ENCODE measurements at places on chromosomes 7 and 10.

GRCh38 chr10:14384116-14384730 is 53.5 kb upstream of the FRMD4A start:
- DNase-seq = no peak

GRCh38 chr10:115118346-115118745 is 25.2 kb downstream of the ATRNL1 start:
- DNase-seq = no peak

- DNase-seq = no peak
Observed at GRCh38 chr7:147412782-147413556, 1177.6 kb upstream of the C7orf33 start.

DNA sequence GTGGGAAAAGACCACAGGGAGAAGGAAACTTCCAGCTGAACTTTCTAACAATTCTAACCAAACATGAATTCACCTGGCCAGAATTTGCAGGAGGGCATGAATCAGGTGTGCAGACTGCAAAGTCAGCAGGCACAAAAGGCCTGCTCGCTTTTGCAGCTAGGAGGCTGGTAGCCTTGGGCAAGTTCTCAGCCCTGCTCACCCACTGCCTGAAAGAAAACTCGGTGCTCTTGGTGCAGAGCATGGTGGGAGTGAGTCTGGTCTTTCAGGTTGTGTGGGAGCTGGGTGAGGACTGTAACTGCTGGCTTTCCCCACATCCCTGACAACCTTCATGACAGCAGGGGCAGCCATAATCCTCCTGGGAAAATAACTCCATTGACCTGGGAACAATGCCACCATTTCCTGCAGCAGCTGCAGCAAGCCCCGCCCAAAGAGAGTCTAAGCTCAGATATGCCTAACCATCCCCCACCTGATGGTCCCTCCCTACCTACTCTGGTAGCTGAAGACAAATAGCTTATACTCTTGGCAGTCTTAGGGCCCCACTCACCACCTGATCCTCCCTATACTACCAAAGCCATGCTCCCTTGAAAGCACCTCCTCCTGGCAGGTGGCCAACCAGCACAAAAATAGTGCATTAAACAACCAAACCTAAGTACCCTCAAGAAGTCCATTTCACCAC is 31.6 kb downstream of the ZNF117 start:
- DNase-seq = no peak

DNA sequence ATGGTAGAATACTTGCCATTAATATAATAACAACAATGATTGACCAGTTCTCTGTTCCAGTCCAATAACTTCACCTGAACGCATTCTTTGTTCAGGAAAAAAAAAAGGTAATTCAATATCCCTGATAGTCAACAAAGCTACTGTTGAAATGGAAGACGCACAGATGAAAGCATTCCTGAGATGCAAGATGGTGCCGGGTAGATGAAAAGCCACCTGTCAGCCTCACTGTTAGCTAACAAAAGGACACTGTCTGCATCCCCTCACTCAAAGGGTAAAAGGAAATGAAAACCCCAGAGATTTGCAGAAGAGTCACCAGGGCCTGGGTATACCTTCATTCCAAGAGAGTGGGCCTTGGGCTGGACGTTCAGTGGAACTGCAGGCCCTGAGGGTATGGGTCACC is 357.4 kb downstream of the PLXNA4 start:
- DNase-seq = no peak

- no peak for DNase-seq
Observed at GRCh38 chr7:98066934-98067507, 39.6 kb upstream of the LMTK2 start.

- DNase-seq = no peak
Observed at GRCh38 chr10:112203328-112204076, 19.9 kb upstream of the GPAM start.

- no peak for DNase-seq
Observed at GRCh38 chr10:83062871-83063270, 1076.4 kb upstream of the GHITM start.

DNA sequence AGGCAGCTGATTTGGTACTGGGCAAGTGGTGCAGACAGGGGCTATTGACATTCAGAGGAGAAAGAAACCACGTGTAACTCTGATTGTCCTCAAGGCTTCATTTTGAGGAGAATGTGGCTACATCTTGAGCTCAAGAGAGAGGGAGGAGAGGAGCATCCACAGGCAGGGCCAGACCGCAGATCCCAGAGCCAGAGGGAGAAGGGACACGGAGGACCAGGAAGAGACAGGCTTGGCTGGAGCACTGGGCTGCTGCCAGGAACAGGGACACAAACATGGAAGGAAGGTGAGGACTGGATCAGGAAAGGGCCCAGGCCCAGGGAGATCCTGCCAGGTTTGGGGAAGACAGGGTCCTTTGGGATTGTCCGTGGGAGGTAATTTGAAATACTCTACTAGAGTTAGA is 158.3 kb downstream of the GPAM start:
- no peak for DNase-seq

GRCh38 chr10:7487528-7487927 is 76.7 kb upstream of the SFMBT2 start:
- no peak for DNase-seq

DNA sequence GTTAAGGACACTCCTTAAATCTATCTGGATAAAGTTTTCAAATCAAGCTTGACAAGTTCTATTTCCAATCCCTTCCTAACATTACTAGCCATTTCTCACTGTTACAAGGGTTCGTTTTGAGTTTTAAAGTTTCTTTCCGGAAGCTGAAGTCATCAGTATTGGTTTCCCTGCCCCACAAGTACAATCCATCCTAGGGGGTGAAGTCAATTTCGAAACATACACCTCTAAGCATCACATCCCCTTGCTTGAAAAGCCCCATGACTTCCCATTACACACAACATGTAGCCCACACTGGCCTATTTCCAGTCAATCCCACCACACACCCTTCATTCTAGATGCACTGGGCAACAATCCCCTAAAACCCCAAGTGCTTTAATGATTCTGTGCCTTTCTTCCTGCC is 13.0 kb downstream of the DPY19L1 start:
- DNase-seq = no peak

DNA sequence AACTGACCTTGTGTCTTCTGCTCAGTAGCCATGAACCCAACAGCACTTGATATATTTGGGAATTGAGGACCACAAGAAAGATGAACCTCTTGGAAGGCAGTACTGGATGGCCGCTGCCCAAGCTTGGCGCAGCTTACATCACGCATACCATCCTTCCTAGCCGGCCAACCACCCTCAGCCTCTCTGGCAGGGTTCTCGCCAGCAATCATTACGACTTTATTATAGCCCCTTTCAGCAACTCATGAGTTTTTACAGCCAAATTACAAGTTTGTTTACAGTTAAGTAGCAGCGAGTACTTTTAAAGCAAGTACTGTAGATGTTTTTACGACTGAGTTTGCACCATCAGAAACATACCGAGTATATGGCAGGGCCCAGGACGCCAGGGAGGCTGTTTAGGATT is 769.1 kb downstream of the SUGCT start:
- DNase-seq = no peak

DNA sequence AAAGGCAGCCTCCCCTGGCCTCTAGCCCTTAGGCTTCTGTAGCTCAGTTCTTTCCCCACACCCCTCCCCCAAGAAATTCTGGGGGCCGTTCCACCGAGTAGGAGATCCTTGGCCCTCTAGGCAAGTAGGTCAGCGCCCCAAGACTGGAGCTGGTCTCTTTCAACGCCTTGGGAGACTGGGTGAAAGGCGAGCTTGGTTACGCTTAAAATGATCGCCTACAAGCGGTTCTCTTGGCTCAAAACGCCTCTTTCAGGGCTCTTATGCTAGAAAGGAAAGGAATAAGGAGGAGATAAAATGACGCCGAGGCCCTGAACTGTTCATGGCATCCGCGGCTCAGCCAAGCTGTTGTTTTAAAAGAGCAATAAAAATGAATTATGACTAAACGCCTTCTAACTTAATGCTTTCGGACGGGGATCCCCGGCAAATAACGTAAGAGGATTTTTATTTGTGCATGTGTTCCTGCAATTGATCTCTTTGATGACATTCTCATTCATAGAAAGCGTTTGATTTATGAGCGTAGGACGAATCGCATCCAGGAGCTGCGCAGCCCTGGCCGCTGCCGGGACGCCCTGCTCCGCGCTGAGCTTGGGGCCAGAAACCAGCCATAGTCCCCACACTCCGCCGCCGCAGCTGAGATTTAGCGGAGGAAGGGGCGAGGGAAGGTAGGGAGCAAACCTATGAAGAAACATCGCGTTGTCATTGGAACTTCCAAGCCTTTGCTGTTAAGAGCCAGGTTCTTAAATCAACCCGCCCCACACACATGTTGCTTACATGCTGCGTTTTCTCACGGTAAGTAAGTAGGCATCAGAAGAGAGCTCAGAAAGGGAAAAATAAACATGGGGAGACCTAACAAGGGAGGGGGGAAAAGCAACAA is 3.0 kb upstream of the HOXA1 start:
- DNase-seq = no peak

DNA sequence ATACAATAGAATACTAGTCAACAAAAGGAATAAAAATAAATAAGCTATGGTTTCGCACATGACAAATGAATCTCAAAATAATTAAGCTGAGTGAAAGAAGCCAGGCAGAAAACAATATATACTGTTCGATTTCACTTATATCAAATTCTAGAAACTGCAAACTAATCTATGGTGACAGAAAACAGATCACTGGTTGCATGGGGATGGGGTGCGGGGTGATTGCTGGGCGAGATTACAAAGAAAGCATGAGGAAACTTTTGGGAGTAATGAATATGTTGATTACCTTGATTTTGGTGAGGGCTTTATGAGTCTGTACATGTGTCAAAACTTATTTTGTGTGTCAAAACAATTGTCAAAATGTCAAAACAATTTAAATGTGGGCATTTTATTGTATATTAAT is 135.6 kb downstream of the GPR85 start:
- DNase-seq = no peak

GRCh38 chr7:132350741-132351140 is 225.5 kb downstream of the PLXNA4 start:
- DNase-seq = no peak

DNA sequence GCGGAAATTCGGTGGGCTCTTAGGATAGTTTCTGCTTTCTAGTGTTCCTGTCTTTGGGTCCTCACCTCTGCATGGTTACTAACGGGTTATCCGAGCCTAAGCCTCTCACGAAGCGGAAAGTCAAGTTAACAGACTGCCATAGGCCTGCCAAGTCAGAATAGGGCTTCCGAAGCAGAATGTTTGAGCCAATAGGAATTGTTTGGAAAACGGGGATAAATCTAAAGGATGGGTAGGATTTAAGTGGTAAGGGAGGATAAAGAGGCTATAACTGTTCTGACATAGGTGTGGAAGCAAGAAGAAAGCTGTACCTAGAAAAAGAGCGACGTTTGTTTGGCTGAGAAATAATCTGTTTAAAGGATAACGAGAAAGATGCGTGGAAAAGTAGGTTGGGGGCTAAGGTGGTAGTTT is 851 bp downstream of the TMEM254 start:
- no peak for DNase-seq

- no peak for DNase-seq
Observed at GRCh38 chr7:25720427-25720826, 431.6 kb upstream of the NFE2L3 start.

- no peak for DNase-seq
Observed at GRCh38 chr10:120684226-120684625, 166.9 kb upstream of the WDR11 start.

DNA sequence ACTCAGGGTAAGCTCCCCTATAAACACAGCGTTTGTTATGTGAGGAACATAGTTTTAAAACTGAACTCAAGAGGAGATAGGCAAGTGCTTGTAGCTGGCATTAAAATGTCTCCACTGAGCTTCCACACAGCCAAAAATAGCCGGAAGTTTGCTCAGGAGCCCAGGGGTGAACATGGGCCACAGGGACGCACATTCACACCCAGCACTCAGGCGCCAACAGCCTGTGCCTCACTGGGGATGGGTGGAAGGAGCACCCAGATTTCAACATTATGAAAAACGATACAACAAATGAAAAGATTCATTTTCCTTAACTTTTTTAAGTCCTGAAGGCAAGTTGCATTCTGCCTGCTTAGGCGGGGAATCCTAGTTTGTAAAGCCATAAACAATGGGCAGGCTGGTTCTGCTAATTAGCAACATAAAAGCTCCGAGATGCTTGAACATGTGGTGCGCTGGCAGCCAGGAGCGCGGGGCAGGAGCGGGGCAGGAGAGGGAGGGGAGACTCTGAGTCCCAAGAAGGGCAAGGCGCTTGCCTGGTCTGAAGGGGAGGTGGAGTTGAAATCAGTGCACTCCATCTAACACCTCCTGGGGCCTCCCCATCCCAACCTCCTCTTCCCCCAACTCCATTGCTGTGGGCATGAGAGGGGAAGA is 235.9 kb downstream of the COBL start:
- DNase-seq = no peak

GRCh38 chr7:150997817-150998216 is 7.0 kb downstream of the NOS3 start:
- no peak for DNase-seq

DNA sequence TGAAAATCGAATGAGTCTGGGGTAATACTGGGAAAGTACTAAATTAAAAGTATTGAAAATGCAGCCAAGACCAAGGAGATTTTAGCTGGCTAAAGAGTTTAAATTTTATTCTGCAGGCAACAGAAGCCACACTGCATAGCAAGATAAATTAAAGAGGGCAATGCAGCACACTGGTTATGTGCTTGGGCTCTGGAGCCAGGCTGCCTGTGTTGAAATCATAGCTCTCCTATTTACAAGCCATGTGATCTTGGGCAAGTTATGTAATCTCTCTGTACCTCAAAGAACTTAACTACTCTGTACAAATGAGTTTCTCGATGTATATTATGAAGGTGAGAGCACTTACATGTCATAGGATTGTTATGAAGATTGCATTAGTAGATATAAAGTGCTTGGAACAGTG is 9.9 kb downstream of the SLC25A13 start:
- DNase-seq = no peak

GRCh38 chr10:18179891-18180290 is 39.7 kb downstream of the CACNB2 start:
- DNase-seq = no peak

DNA sequence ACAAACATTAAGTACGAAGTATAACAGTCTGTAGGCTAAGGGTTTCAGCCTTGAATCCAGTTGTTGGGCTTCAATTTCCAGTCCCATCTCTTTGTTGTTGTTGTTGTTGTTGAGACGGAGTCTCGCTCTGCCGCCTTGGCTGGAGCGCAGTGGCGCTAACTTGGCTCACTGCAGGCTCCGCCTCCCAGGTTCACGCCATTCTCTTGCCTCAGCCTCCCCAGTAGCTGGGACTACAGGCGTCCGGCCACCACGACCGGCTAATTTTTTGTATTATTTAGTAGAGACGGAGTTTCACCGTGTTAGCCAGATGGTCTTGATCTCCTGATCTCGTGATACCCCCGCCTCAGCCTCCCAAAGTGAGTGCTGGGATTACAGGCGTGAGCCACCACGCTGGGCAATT is 464.9 kb downstream of the ANKRD7 start:
- no peak for DNase-seq

GRCh38 chr7:142420554-142421362 is 162.9 kb upstream of the PRSS58 start:
- DNase-seq = no peak

GRCh38 chr10:48449501-48450232 is 143.2 kb downstream of the MAPK8 start:
- no peak for DNase-seq

GRCh38 chr10:109837384-109837783 is 85.9 kb downstream of the XPNPEP1 start:
- DNase-seq = no peak
